Mesendoderm (in vitro differentiated cells): ENCODE measurements at places on chromosomes 2 and 18.

DNA sequence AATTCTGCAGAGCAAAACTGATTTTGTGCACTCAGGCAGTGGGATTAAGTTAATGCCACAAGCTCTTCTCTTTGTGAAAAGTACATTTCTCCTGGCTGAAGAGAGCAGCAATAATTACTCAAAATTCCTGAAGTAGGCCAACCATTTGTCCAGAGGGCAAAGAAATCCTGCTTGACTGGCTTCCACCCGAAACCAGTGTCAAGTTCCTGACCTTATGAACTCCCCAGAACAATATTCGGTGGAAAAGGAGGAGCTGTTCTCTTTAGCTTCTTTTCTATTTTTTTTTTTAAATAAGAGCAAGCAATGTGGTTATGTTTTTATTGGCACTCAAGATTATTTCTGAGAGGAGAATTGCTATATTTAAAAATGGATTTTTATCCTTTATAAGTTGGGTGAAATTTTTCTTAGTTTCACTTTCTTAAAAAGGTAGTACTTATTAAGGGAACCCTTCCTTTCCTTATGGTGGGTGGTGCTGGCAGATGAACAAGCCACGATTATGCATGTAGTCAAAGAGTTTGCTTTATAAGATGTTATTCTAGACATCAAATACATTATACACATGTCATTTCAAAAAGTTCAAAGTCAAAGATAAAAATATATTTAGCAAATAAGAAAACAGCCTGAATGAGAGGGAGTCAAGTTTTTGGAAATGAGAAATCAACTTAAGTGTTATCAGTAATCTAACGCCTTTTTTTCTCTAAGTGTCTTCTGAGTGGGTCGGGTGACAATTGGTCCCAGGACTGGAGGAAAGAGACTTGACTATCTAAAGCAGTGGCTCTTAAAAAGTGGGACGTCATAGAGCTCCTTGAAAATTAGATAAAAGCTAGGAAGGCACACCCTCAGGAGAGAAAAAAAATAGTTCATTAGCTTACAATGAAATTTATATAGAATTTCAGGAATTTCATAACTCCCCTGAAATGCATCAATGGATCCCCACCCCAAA is 194.5 kb downstream of the IKZF2 start:
- DNase-seq, result no peak

DNA sequence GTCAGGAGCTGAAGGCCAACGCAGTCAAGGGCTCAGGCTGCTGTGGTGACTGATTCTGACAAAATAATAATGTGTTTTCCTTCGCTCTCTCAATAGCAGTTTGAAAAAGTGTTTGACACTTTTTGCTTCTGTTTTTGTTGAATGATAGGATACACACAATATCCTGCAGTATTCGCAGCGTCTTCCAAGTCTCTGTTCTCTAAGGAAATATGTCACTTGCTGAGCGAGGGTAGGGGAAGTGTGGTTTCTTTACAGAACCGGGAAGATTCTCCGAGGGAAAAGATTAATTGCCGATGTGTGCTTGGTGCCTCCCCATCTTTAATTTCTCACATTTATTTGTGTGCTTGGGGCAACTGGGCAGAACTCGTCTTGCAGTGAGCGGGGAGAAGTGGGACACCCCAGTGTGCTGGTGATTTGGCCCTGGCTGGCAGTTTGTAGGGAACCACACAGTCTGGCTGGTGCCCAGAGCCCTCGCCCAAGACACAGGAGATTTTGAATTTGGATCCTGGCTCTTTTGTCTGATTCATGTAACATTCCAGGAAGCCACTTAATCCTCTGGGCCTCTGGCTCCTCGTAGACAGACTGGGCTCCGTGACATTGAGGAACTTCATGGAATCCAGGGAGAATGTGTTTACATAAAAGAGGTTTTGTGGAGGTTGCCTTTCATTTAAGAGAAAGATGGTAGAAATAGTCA is 169.4 kb downstream of the LDLRAD4 start:
- no peak for DNase-seq

DNA sequence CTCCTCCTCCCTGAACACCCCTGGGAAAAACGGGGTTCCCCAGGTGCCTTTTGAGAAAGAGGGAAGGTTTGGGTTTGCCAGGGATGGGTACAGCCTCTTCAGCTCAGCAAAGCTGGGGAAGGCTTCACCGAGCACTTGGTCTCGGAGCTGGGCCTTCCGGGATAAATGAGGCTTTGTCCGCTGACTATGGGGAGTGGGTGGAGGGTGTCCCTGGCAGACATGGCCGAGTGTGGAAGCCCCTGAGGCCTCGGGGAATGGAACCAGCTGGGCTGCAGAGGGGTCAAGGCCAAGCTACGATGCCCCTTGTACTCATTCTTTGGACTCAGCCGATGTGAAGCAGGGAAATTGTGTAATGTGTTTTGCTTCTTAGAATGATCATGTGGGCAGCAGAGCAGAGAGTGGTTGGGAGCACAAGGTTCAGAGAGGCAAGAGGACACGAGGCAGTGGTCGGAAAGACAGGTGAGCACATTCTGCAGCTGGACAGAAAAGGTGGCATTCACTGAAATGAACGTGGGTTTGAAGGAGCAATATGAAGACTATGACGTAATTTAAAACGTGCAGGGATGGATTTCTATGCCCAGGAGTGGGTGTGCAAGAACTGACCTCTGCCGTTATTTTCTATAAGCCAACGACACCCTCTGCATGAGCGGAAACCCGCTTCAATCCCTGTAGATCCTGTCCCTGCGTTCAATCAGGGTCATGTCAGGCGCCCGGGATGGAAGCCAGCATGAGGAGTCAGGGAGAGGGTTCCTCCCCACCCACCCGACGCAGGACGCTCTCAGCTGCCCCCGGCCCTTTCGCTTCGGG is 142.6 kb downstream of the PXDN start:
- DNase-seq, result no peak

DNA sequence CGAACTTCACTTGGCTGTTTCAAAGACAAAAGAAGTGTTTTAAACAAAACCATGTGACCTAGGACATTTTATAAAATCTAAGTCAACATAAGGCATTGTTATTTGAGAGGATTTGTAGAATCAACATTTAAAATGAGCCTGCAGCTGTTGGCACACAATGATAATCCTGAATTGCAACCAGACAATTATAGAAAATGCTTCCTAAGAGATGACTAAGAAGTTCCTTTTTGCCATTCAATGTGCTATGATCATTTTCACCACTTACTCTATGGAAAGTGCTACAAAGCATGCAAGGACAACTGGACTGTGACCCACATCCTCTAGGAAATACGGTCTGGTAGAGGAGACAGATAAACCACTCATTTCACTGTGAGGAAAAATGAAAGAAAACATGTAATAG is 246.4 kb downstream of the CDH20 start:
- DNase-seq, result no peak

GRCh38 chr2:44997963-44998362 is 11.3 kb downstream of the SIX2 start:
- DNase-seq, result peak; percentile 66

- no peak for DNase-seq
Measured at GRCh38 chr18:49247781-49248180, 212.7 kb downstream of the DYM start.

GRCh38 chr2:45919160-45919650 is 267.7 kb downstream of the PRKCE start:
- no peak for DNase-seq

DNA sequence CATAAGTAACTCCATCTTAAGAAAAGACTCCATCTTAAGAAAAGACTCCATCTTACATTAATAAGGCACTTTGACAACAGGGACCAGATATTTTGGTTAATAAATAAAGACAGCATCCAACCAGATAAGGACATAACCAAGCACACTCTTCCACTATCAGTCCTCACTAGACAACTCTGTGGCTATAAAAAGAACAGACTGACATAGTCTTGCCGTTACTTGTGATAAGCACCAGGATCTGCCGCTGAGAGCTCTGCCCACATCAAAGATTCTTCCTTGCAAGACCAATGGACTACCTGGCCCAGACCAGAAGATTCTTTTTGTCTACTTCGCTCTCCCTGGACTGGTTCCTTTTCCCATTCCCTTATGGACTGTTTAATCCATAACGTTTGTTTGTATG is 667.4 kb downstream of the NYAP2 start:
- no peak for DNase-seq
